Left ventricle myocardium inferior (tissue), 1 donor: ENCODE measurements at places on chromosomes 12 and 14.
A peak's percentile ranks its signal among the peaks of the same experiment; 100 is the strongest.

GRCh38 chr12:110816248-110816647, 30.5 kb upstream of the CCDC63 start:
- H3K4me3 ChIP-seq = no peak overlapping the region
- no peak overlapping the region for H3K27ac ChIP-seq
- DNase-seq = no peak
- H3K4me1 ChIP-seq = no peaks in the 10 kb centered on the region
- no peaks in the 10 kb centered on the region for H3K36me3 ChIP-seq

GRCh38 chr12:121693155-121693687, 19.3 kb upstream of the TMEM120B start:
- H3K27ac ChIP-seq = peak overlapping the region; percentile 51
- H3K36me3 ChIP-seq = no peaks in the 10 kb centered on the region
- DNase-seq = peak; percentile 46
- H3K4me3 ChIP-seq = no peak overlapping the region

- H3K36me3 ChIP-seq = no peaks in the 10 kb centered on the region
- DNase-seq = no peak
- no peaks in the 10 kb centered on the region for H3K27me3 ChIP-seq
These were observed 36.2 kb upstream of the SOCS2 start for GRCh38 chr12:93536111-93536765.

GRCh38 chr14:95585953-95586620, 51.2 kb downstream of the GLRX5 start:
- no peak overlapping the region for H3K4me3 ChIP-seq
- H3K4me1 ChIP-seq = no peaks in the 10 kb centered on the region
- DNase-seq = no peak
- peaks cover 47% of the 10 kb centered on the region for H3K27me3 ChIP-seq
- H3K27ac ChIP-seq = no peak overlapping the region

DNA sequence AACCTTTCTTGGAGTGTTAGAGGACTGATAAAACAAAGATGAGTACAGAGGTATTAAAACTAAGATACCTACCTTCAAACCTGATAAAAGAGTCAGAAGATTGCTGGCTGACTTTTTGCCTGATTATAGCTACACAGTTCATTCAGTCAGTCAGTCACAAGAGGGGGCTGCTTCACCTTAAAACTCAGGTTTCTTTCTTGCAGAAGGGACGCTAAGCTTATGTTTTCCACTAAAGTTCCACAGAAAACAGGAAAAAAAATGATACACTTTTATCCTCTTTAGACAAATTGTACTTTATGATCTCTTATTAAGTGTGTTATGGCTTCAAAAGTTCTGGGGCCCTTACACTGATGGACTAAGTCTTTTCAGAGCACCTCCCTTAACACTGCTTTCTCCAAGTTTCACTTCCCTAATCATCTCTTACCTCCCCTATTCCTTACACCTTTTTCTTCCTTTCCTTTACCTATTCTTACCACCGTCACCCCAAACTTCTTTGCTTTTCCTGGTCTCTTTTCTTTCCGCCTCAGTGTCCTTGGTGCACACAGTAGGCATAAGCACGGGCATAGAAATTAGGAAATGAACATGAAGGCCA, 448.7 kb upstream of the OR4E1 start:
- H3K36me3 ChIP-seq = no peaks in the 10 kb centered on the region
- H3K27me3 ChIP-seq = peaks cover 34% of the 10 kb centered on the region
- H3K4me1 ChIP-seq = no peaks in the 10 kb centered on the region
- no peak overlapping the region for H3K4me3 ChIP-seq
- H3K27ac ChIP-seq = no peak overlapping the region
- no peak for DNase-seq
